ENCODE measurements at places on chromosomes 7 and 10.

GRCh38 chr10:90741926-90742565 lies 115.8 kb downstream of the HTR7 start:
- no peak for DNase-seq

DNA sequence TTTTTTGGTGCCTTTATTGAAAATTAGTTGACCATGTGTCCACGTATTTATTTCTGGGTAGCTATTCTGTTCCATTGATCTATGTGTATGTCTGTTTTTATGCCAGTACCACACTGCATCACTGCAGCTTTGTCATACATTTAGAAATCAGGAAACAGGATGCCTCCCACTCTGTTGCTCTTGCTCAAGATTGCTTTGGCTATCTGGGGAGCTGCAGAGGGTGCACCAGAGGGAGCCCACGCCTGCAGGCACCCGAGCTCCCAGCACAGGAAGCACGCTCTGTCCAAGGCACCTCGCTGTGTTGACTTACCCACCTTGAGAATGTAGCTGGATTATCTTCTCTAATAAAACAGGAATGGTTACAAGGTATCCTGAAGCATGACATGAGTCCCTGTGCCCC lies 301.7 kb downstream of the TCERG1L start:
- DNase-seq: no peak

GRCh38 chr10:76643511-76643911 lies 994.1 kb downstream of the KCNMA1 start:
- no peak for DNase-seq

GRCh38 chr10:130174328-130174727 lies 38.1 kb downstream of the GLRX3 start:
- DNase-seq: no peak

DNA sequence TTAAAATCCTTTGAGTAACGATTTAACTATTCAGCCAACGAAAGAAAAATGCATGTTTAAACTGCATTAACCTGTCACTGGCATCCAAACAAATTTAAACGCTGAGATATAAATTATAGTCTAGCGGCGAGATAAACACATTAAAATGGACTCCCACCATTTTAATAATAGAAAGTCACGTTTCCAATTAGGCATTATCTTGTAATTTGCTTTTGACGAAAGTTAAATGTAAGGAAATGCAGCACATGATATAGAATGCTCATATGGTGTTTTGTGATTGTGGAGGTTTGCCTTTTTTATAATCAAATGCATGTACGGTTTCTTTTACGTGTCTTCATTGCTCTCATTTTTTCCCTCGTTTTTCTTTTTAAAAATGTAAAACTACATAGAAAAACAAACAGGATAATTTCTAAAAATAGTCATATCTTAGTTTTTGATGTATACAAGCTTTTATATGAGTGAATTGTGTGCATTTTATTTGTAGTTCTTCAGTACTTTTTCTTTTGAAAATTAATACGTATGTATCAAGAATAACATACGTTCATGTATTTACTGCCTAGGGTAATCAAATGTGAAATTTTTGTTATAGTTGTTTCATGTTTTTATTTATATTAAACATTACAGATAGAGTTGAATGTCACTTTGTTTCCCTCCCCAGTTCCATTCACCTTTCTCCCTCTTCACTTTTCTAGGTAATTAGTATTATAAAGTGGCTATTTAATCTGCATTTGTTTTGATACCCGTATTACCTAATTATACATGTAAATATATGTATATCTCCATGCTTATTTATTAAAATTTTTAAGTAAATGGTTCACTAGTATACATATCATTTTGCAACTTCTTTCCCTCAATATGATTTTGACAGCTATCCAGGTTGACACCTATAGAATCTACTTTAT lies 1.1 kb upstream of the KLF14 start:
- DNase-seq: peak; percentile 19

GRCh38 chr10:97353945-97354344 lies 19.4 kb upstream of the FRAT2 start:
- DNase-seq: no peak

DNA sequence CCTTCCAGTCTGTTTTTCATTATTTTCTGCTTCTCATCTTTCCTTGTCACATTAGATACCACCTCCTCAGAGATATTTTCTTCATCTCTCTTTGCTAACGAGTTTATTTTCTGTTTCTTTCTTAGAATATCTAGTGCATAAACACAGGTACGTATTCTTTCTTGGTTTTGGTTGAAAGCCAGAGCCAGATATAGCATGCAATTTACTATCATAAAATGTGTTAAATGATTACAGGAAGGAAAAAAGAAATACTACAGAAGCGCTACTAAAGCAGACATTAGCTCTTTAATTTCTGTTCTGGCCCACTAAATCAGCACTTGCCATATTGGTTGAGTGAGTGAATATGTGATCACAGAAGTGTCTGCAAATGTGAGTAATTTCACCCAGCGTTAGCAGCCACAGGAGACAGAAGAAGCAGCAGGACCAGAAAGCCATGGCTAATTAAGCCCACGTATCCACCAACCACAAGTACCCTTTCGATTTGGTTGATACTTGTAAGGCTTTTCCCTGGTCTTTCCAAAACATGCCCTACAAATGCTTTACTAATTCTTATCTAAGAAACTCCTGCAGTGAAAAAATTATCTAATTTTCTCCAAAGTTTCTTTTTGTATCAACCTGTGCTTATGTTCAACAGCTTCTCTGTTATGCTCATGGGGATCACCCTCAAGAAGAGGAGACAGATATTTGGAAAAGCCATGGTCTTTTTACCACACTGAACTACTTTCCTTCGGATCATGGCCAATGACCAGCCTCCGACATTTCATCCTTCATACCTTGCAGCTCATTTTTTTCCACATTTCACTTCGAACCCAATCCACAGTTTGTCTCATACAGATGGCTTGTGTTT lies 23.1 kb upstream of the MACC1 start:
- DNase-seq: peak; percentile 23

GRCh38 chr10:15841696-15842095 lies 18.6 kb downstream of the MINDY3 start:
- no peak for DNase-seq

GRCh38 chr7:16668978-16669377 lies 23.0 kb downstream of the BZW2 start:
- no peak for DNase-seq

- no peak for DNase-seq
These were observed 36.3 kb downstream of the FAM171A1 start for GRCh38 chr10:15334650-15335323.

DNA sequence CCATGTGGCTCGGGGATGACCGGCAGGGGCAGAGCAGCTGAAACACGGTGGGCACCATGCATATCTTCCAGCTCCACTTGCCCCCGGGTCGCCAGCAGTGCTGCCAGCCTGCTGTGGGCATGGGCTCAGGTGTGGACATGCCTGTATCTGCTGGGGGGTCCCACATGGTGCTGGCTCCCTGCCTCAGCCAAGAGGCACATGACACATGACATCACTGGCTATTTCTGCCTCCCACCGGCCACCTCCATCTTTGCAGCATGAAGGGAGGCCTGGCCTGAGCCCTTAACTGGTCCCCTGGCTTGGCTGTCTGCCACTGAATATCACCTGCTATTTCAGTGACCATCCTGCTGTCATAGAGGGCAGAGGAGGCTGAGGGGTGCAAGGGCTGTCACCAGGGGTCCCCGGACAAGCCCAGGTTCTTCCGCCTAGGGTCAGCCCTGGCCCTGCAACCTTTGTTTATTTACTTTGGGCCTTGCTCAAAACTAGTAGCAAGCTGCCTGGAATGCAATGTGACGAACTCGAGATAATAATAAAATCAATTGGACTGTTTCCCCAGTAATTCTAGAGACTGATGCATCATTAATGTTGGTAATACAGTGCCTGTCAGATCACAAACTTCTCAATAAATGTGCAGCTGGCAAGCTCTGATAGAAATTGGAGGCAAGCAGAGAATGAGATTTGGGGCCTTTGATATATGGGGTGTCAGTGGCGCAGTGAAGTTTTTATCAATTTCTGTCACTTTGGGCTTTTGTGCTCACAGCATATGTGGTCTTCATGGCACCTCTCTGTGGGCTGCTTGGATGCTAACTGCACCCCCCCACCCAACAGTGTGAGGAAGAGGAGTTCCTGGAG lies 28.5 kb downstream of the ZMIZ1 start:
- no peak for DNase-seq

GRCh38 chr7:131056007-131056406 lies 271.7 kb upstream of the MKLN1 start:
- DNase-seq: no peak

DNA sequence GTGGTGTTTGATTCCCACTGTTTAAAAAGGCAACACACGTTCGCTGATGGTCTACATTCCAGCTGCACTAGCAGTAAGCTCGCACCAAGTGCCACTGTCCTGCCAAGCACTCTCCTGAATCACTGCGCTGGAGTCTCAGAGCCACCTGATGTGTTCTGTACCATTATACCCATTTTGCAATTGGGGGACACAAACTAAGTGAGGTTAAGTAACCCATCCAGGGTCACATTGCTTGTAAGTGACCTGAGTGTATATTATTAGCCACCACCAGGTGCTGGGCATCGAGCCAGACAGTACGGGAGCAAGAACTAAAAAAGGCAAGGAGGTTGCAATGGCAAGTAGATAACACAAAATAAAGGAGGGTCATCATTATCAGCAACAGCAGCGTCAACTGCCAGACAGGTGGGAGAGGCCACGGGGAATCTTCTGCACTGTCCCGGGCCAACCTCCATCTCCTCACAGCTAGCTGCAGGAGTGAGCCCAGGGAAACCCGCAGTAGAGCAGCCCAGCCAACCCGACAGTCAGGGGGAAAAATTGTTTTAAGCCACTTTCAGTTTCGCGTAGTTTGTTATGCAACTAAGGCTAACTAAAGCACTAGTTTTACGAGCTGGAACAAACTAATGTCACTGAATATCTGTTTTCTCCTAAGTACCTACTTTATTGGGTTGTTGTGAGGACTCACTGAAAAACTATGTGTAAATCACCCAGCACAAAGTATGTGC lies 712 bp upstream of the CPVL start:
- DNase-seq: no peak

DNA sequence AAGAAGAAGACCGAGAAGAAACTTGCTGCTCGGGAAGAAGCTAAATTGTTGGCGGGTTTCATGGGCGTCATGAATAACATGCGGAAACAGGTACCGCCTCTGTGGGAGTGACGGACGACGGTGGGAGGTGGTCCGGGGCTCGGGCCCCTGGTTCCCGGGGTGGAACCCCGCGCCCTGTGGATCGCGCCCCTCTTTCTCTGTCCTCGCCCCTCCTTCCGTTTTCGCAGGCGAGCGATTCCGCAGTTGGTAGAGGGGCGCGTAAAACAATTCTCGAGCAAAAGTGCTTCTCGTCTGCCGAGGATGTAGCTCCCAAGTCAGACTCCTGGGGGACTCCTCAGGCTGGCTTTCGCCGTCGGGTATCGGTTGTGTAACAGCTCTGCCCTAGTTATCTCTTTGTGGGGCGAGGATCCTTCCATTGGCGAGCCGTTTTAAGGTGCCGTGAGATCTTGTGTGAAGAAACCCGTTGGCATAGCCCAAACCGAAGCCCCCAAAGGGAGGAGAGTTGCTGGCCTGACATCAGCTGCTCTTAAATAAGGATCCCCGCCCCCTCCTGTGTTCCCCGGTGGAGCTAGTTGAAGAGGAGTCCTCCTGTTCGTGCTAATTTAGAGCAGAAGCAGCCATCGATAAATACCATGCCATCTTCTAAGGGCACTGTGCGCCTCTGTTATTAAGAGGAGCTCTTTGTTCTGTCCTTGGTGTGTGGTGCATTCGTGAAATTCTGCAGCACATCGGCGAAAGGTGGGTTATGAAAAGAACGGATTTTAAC lies 655 bp downstream of the KLHL7 start:
- peak; percentile 35 for DNase-seq

All from GM20000 (cell line).